ENCODE measurements at places on chromosomes 2 and 18. TPM values are rescaled to one million over a fixed set of nuclear protein-coding genes. Genes with fewer than 3 reads are reported as not detected.

DNA sequence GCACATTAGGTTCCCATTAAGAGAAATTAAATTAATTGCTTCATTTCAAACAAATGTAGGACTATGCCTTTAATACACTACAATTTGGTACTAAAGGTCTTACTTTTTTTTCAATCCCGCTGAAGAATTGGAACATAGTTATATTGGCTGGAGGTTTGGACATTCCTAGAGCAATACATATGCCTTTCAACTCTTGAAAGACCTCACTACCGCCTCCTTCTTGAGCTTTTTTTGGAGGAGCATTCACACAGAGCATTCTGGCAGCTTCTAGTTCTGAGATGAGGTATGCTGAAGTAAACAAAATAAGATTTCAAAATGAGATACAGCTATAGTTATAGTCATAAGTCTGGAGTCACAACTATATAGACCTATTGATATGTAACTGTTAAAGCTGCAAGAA lies 10.9 kb downstream of the FAM98A start:
- no peak for DNase-seq

GRCh38 chr2:158723181-158723838 lies 71.8 kb upstream of the DAPL1 start:
- no peak for DNase-seq

DNA sequence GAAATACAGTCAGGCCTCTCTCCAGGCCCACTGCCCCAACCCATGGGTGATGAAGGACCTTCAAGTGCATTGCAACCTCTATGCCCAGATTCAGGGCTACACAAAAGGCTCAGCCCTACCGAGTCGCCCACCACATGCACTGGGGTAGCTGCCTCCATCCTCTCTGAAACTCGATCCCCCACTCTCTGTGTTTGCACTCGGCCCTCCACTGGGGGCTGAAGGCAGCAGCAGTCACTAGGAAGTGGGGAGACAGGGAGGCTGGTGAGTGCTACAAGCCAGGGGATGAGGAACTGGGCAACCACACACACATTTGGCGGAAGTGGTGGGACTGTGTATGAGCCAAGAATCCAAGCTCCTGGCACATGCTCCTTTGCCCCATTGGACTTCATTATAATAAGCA lies 94.6 kb downstream of the CERS6 start:
- DNase-seq: no peak

- no peak for DNase-seq
Measured at GRCh38 chr2:32877587-32878510, 68.9 kb upstream of the LTBP1 start.

- DNase-seq: no peak
Measured at GRCh38 chr2:43021791-43022509, 204.5 kb downstream of the ZFP36L2 start.

- no peak for DNase-seq
Measured at GRCh38 chr2:230205034-230205433, 14.8 kb downstream of the SP110 start.

- no peak for DNase-seq
Measured at GRCh38 chr18:25927830-25928229, 162.6 kb downstream of the SS18 start.

DNA sequence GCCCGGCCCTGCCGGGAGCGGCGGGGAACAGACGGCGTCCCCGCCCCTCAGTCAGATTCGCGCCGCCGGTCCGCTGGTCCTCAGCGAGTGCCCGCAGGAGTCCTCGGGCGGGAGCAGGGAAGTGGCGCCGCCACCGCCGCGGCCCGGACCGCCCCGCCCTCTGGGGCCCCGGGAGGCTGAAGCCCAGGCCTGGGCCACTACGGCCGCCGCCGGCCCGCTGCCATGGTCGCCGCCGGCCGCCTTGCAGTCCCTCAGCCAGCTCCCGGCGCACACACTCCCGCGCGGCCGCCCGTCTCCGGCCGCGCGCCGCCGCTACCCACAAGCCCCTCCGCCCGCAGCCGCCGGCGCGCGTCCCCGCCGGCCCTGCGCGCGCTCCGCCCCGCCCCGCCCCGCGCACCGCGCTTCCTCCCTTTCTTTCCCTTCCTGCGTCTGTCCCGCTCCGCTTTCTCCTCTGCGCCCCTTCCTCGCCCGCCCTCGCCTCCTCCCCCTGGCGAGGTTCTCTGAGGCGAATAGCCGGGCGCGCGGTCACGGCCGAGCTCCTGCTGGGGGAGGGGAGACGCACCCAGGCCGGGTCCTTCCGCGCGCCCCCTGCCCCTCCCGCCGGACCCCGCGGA lies at the start of gene ROCK2:
ROCK2 (minus strand) TSS at position 295 of the 614 bp plus-strand sequence. CDS start 500 bp downstream, outside the sequence.
- peak; percentile 62 for DNase-seq

- no peak for DNase-seq
Measured at GRCh38 chr2:201402651-201403562, 45.8 kb upstream of the FLACC1 start.

- no peak for DNase-seq
Measured at GRCh38 chr2:232103140-232103737, 141.7 kb downstream of the DIS3L2 start.

DNA sequence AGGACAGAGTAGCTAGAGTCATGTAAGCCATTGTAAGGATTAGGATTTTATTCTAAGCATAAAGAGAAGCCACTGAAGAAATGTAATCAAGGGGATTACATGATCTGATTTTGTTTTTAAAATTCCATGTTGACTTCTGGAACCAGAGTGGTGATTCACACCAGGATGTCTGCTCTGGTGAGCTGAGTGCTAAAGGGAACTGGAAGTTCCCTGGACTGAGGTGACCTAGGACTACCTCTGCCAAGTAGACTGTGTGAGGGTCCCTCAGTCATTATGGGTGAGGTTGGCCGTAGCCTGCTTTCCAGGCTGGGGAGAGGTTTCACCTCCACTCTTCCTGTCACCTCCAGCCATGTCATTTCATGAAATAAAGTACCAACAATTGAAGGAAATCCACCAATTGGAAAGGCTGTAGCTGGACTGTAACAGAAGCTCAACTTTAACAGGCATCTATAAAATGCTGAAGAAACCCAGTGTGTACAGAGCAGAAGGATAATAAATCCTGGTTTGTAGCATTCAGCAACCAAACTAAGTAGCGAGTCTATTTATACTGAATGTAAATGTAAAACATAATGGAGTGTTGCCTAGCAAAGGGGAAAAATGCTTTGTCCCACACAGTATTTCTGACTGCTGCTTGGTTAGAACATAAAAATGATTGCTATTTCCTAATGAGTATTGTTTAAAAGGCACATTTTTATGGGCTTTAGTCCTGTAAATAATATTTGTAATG lies 507.4 kb upstream of the PKDCC start:
- DNase-seq: no peak

DNA sequence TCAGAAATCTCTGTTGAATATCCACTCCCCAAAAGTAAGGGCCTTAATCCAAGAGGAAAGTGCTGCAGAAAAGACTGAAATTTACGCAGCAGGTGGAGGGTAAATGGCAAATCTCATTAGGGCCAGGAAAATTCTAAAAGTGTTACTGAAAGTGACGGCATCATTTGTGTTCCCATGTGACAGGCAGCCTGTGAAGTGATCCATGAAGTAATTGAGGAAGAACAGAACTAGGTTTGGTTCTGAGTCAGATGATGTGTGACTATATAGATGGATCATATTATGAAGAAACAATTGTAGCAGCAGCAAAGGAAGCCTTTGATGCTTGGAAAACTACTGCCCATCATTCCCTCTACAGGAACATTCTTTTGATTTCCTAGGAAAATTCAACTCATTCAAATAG lies 401.2 kb downstream of the TGIF1 start:
- no peak for DNase-seq

DNA sequence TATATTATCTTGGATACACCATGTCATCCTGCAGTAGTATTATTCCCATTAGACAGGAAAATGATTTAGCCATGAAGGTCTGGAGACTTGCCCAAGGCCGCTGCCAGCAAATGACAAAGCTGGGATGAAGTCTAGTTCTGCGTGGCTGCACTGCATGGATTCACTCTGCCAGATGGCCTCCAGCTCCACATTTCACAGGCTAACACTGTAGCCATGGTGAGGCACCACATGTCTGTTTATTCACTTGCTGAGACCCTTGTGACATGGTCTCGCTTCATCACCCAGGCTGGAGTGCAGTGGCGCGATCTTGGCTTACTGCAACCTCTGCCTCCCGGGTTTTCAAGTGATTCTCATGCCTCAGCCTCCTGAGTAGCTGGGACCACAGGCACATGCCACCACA lies 31.5 kb upstream of the SCG2 start:
- no peak for DNase-seq

GRCh38 chr18:44526705-44527415 lies 153.8 kb upstream of the SETBP1 start:
- no peak for DNase-seq

DNA sequence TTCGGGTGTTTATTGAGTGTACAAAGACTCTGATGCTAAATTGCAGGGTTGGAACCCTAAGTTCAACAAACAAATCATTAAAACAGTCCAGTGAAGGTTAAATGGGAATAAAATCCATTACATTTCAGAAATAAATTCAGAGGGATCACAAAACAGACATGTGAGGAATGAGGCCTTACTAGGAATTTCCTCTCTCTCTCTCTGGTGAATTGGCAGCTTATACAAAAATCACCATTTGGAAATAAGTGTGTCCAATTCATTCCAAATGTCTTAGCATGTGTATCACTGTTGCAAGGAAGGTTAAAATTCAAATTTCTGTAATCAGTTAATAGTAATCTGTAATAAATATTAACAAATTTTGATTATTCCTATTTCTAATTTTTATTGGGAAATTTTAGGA lies 228.6 kb upstream of the PXDN start:
- DNase-seq: no peak

GRCh38 chr18:23226930-23227725 lies 91.8 kb downstream of the CABLES1 start:
- no peak for DNase-seq

DNA sequence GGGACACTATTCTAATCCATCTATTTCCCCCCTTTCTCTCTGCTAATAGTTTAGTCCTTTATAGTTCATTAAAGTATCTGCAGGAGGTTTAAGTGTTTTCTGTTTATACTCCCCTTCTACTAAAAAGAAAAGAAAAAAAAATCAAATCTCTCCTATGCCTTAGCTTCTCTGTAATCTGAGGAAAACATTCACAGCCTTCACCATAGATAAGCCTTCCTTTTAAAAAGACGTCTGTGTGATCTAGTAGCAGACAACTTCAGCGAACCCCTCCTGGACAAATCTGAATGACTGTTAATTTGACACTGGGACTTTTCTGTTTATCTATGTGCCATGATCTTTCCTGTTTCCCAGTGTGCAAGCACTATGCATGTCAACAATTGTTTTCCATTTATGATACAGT lies 70.4 kb upstream of the CDH19 start:
- DNase-seq: no peak

GRCh38 chr2:15260196-15260595 lies 300.9 kb downstream of the NBAS start:
- no peak for DNase-seq

GRCh38 chr18:9506046-9506792 lies 30.9 kb downstream of the RALBP1 start:
- DNase-seq: no peak

DNA sequence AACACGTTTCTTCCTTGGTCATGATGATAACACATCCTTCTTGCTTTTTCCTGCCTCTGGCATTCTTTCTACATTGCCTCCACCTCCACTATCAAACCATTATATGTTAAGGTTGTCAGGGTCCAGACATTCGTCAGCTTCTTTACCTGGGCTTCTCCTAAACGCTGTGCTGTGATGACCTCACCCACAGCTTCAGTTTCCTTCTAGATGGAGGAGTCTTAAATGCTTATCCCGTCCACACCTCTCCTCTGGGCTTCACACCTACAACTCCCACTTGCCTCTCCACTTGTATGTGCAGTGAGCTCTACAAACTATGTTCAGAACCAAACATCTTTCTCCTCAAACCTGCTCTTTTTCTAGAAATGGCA lies 666 bp upstream of the STAT1 start:
- no peak for DNase-seq

GRCh38 chr2:65130664-65131175 lies 814 bp upstream of the RAB1A start:
- DNase-seq: no peak

GRCh38 chr2:190726255-190726654 lies 77.4 kb downstream of the NAB1 start:
- DNase-seq: no peak

- DNase-seq: no peak
Measured at GRCh38 chr2:239642406-239643004, 241.7 kb upstream of the HDAC4 start.

- no peak for DNase-seq
Measured at GRCh38 chr2:30923623-30924022, 116.4 kb upstream of the CAPN13 start.

GRCh38 chr2:210443527-210443926 lies 33.0 kb downstream of the LANCL1 start:
- DNase-seq: no peak

GRCh38 chr2:18623782-18624181 lies 34.4 kb upstream of the NT5C1B start:
- DNase-seq: no peak

Gene AGBL5
- 12.3 TPM for total RNA-seq

Gene MERTK
- 1.3 TPM for total RNA-seq

Gene REG1A
- total RNA-seq: not detected

Gene KIAA2012
- total RNA-seq: not detected

Gene ARHGAP28
- total RNA-seq: not detected

Gene SKA1
- total RNA-seq: 20.7 TPM

Gene CHRND
- not detected for total RNA-seq

Gene STAT4
- 57.4 TPM for total RNA-seq

Gene SCN2A
- not detected for total RNA-seq

Gene GKN2
- total RNA-seq: not detected

All from activated T-helper 1 cell treated with anti-CD3 and anti-CD28 coated beads, Interleukin-12 subunit alpha, Interleukin-12 subunit beta, Interleukin-2, Interleukin-4 antibody, amounts not matched to agents 30 ng/mL and 10 ng/mL and 1 ng/mL, durations not matched to agents 14 hours and 24 hours and 36 hours (primary cell).